ENCODE measurements at places on chromosomes 7 and 10. TPM values are rescaled to one million over a fixed set of nuclear protein-coding genes. Genes with fewer than 3 reads are reported as not detected.

The CALHM1 gene
- total RNA-seq, result not detected

The KBTBD2 gene
- 38.8 TPM for total RNA-seq

The SFRP4 gene
- 1.7 TPM for total RNA-seq

The PILRB gene
- total RNA-seq, result 8.9 TPM

The CROT gene
- total RNA-seq, result 20.7 TPM

The BLNK gene
- not detected for total RNA-seq

The VPS37D gene
- total RNA-seq, result 6.4 TPM

The NUTM2D gene
- total RNA-seq, result 2.2 TPM

The ETV1 gene
- 45.4 TPM for total RNA-seq

The ZNF239 gene
- 5.5 TPM for total RNA-seq

The CPA2 gene
- total RNA-seq, result not detected

The PRRT4 gene
- total RNA-seq, result not detected

The ACSM6 gene
- total RNA-seq, result not detected

The SKAP2 gene
- total RNA-seq, result 15.3 TPM

The PNLIP gene
- not detected for total RNA-seq

The C7orf57 gene
- not detected for total RNA-seq

The ELMO1 gene
- total RNA-seq, result 0.73 TPM

The PKD1L1 gene
- total RNA-seq, result not detected

The ZPBP gene
- total RNA-seq, result not detected

The SEC31B gene
- total RNA-seq, result 2.2 TPM

The STRA8 gene
- not detected for total RNA-seq

The CYP3A4 gene
- total RNA-seq, result not detected

The CCDC172 gene
- total RNA-seq, result not detected

The NXPH1 gene
- total RNA-seq, result not detected

The CAMK2B gene
- 0.15 TPM for total RNA-seq

The TAS2R4 gene
- 1.7 TPM for total RNA-seq

The BHLHA15 gene
- not detected for total RNA-seq

The EEF1AKMT2 gene
- total RNA-seq, result 16.0 TPM

The SOSTDC1 gene
- total RNA-seq, result 0.15 TPM

The ELN gene
- 7.8 TPM for total RNA-seq

The CRYGN gene
- 0.58 TPM for total RNA-seq

The ZNF655 gene
- 79.3 TPM for total RNA-seq

The ADAM12 gene
- total RNA-seq, result 28.8 TPM

The CPA4 gene
- 8.4 TPM for total RNA-seq

The ZC3HAV1L gene
- total RNA-seq, result 7.1 TPM

The CADPS2 gene
- 29.1 TPM for total RNA-seq

The IKZF1 gene
- total RNA-seq, result not detected

The NACAD gene
- 5.0 TPM for total RNA-seq

The NRG3 gene
- not detected for total RNA-seq

The SAMD9L gene
- total RNA-seq, result 21.0 TPM

The WNT8B gene
- total RNA-seq, result not detected
